ENCODE measurements at places on chromosomes 3 and 15.

DNA sequence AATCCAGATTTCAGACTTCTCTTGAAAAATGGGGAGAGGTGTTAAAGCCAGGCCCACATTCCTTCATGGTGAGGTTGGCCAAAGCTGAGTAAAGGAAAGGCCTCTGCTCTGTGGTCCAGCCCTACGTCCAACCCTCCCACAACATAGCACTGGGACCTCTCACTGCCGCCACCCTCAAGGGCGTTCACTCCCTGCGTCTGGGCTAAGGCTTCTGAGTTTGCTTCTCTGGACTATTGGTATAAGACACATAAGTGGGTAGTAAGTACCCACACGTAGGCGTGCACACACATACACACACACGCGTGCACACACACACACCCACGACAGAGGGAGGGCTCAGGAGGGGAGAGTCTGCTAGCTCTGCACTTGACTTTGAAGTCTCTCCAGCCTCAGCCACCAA, 80.2 kb upstream of the PXYLP1 start:
- no peak for DNase-seq

GRCh38 chr15:75694241-75695182, 18.1 kb downstream of the CSPG4 start:
- peak; percentile 100 for DNase-seq

DNA sequence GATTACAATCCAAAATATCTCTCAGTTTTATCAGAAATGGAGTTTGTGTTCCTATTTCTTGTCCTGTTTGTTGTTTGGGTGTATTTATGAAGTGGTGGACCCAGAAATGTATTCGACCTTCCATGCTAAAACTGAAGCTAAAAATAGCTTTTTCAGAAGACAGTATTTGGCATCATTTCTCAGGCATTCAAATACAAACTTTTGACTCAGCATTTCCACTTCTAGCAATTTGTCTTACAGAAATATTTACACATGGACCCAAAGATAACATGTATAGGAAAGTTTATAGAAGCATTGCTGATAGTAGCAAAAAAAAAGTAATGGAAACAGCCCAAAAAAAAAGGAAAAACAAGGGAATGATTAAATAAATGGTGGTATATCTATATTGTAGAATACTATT, 156.3 kb downstream of the HCN4 start:
- DNase-seq: no peak

DNA sequence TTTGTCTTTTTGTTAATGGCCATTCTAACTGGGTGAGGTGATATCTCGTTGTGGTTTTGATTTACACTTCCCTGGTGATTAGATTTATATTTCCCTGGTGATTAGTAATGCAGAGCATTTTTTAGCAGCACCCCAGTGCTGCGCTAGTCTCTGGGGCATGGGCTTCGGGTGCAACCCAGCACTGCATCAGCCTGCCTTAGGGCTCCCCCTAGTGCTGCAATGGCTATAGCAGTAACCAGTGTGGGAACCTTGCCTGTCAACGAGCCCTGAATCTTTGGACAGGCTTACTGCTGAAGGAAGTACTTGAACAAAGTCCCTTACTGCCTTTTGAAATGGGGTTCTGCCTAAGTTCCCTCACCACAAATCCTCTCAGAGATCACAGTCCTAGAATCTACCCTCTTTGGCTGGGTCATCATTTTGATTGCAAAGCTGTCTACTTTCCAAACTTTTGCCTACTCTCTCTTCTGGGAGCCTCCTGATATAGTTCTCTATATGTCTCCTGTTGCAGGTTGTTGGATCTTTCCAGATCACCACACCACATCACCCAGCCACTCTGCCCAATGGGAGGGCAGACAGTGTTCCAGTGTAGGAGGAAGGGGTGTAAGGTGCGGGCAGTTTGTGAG, 79.2 kb upstream of the CCNL1 start:
- DNase-seq: peak; percentile 56

DNA sequence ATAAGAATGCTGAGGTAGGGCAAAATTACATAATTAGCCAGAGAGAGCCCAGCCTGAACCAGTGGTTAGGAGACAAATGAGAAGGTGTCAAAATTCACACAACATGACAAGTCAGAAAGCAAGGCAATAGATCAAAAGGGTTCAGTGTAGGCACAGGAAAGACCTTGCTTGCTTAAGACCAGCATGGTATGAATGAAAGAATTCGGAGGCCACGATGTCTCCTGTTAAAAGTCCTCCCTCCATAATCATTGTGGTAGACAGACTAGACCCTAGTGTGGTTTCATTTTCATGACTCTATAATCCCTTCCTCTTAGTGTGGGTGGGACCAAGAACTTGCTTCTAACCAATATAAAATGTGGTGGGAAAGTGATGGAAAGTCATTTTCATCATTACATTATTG, 98.7 kb upstream of the ANKRD28 start:
- DNase-seq: no peak

DNA sequence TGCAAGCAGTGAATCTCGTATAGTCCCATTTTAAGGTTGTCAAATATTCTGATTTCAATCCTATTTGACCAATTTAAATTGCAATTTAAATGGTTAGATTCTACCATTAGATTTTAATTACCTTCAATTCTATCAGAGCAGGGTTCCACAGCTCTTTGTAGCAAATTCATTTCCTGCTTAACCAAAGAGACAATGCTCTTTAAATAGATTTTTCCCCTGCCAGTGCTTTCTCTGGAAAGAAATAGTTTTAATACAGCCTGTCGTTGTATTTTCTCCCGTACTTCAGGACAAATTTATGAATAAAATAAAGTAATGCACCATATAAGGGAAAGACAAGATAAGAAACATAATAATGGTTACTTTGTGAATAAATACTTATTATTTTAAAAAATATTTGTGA, 62.8 kb downstream of the ZPLD1 start:
- DNase-seq: no peak

- DNase-seq: peak; percentile 16
These were observed 180.7 kb upstream of the TTC14 start for GRCh38 chr3:180421221-180421620.

Measured in EL (cell line).